ENCODE measurements at places on chromosomes 2 and 18.

GRCh38 chr18:74479486-74480148, 16.5 kb upstream of the CNDP2 start:
- DNase-seq, result no peak

GRCh38 chr2:10770956-10771750, 41.4 kb downstream of the PDIA6 start:
- DNase-seq, result no peak

DNA sequence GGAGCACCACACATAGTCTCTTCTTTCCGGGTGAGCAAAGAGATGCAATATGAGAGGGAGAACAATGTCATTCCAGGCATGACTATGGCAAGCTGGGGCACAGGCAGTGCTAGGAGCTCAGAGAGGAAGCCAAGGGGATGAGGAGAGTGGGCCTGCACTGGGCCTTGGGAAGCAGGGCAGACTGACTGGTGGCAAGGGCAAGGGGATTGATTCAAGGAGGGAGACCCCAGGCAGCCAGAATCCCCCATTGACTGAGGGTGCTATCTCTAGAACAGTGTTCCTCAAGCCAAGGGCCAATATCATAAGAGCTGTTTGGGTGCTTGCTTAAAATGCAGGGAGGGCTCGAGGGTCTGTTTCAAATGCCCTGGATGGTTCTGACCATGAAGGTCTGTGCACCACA, 36.1 kb downstream of the MARCO start:
- DNase-seq, result no peak

DNA sequence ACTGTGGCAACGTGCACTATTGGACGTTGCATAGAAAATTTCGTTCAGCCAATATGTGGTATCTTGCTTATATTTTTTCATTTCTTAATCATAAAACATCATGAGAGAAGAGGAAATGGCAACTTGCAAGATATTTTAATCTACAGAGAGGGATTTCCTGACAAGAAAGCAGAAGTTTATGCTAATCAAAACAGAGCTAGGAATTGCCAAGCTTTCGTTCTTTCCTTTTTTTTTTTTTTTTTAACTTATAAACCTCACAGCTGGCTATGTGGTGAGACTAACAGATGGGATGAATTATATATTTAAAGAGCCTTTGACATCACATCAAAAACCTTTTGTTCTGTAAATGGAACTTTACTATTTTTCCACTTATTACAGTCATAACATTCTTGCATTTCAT, 1136.9 kb upstream of the TMEFF2 start:
- DNase-seq, result peak; percentile 17

DNA sequence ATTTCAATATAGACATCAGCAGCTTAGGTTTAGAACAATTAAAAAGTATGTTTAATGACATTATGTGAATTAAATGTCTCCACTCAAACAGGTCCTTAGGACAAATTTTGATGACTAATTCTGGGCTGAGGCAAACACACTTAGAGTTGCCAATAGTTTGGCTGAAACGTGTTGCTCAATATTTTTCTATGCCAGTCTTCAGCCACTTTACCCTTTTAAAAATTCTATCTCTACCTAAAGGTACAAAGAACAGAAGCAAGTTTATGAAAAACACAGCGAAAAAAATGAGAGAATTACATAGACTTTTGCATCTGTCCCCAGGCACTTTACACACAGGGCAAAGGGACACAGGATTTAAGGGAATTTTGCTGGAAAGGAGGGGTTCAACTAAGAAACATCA, 4.5 kb downstream of the IDH1 start:
- no peak for DNase-seq

DNA sequence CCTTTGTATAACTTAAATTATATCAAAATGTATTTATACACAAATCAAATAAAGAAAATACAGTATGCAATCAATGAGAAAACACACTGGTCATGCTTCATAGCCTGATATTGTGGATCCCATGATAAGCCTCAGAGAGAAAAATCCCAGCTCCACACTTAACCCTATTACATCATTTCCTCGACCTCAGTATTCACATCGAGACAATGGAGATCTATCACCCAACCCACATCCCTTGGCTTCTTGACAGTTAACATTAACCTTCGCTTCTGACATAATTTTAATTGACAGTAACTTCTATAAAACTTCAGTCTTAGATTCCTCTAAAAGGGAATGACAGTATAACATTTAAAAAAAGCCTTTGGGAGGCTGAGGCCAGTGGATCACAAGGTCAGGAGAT, 11.6 kb downstream of the TMX3 start:
- no peak for DNase-seq

DNA sequence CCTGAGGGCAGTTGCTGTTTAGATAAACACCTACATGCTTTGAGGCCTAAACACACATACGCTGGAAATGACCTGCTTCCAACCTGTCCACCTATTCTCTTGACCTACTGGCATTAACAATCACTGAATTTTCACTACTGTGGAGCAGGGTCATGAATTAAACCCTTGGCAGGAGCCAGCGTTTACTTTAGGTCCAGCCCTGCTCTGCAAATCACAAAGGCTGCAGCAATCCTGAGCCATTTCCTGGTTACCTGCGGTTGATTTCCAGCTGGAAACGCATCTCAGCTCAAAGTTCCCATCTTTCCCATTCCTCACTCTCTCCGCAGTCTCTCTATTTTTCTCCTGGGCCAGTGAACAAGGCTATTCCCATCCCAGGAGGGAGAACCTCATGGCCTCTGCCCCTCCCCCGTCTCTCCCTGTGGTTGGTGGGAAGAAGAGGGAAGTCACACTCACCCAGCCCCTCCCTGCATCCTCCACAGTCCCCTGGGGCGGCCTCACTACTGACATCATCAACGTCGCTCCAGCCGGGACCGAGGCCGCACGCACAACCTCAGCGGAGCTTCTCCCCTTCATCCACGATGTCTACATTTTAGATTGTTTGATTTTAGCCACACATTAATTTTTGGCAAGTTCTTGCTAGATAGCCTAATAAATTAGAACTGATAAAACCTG, 84.5 kb upstream of the SNTG2 start:
- DNase-seq, result no peak

GRCh38 chr2:202944408-202944807, 32.3 kb downstream of the CARF start:
- no peak for DNase-seq

GRCh38 chr2:171810422-171811244, 83.4 kb downstream of the SLC25A12 start:
- peak; percentile 28 for DNase-seq

- peak; percentile 8 for DNase-seq
These were observed 222.4 kb downstream of the WDR7 start for GRCh38 chr18:56873441-56874140.

DNA sequence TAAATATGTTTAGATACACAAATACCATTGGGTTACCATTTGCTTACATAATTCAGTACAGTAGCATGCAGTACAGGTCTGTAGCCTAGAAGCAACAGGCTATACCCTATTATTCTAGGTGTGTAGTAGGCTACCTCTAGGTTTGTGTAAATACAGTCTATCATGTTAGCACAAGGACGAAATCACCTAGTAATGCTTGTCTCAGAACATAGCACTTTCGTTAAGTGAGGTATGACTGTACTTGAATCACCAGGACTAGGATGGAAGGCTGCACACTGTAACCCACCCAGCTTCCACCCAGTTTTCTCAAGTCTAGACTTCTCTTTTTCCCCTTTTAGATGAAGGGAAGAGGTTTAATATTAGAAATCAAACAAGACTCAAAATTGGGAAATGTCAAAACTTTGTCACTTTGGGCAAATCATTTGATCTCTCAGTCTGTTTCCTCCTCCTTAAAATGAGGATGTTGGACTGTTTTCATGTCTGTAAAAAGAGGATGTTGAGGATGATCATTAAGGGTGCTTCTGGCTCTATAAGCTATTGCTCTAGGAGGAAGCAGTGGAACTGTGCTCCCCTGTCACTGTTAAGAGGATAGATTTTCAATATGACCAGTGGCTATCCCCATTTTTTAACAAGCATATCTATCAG, 3.7 kb upstream of the SOCS6 start:
- no peak for DNase-seq

DNA sequence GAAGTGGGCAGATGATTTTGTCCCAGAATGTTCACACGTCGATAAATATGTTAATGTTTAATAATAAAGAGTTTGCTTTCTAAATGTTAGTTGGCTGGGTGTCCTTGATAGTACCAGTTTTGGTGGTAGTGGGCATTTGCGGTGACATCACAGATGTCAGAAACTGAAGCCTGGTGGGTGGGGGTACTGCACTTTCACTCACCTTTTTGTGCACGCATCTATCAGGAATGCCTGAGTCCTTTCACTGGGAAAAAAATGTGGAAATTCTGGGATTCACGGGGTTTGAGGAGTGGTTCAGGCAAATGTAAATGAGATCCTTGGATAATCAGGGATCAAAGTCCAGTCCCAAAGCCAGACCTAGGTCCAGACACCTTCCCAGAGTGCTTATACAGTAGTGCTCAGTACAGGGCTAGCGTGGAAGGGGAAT, 3.2 kb downstream of the EPAS1 start:
- DNase-seq, result no peak

DNA sequence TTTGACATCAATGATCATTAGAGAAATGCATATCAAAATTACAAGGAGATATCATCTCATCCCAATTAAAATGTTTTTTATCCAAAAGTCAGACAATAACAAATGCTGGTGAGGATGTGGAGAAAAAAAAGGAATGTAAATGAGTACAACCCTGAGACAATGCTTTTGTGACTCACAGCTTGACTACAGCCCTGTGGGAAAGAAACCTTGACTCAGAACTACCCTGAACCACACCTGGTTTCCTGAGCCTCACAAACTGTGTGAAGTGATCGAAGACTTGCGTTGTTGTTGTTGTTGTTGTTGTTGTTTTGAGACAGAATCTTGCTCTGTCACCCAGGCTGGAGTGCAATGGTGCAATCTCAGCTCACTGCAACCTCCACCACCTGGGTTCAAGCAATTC, 266.6 kb upstream of the MYT1L start:
- DNase-seq, result no peak

- no peak for DNase-seq
These were observed 135.8 kb downstream of the CABLES1 start for GRCh38 chr18:23270986-23271680.

DNA sequence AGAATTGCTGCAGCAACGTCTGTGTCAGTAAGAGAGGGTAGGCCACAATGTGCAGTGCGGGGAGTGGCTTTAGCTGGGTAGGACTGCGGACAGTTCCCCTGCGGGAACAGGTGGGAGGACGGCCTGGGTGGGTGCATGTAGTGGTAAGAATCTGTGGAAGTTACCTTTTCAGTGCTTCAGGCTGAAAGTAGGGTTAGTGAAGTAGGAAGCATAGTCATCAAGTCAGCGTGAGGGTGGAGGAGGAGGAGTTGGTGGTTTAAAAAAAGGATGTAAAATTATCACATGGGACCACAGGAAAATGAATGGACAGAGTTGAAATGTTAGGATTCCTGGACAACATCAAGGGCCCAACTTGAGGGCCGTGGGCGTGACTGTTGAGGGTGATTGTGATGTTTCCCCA, 13.2 kb downstream of the CEP192 start:
- DNase-seq, result no peak

GRCh38 chr18:63147973-63148372, 171.6 kb downstream of the BCL2 start:
- DNase-seq, result no peak

DNA sequence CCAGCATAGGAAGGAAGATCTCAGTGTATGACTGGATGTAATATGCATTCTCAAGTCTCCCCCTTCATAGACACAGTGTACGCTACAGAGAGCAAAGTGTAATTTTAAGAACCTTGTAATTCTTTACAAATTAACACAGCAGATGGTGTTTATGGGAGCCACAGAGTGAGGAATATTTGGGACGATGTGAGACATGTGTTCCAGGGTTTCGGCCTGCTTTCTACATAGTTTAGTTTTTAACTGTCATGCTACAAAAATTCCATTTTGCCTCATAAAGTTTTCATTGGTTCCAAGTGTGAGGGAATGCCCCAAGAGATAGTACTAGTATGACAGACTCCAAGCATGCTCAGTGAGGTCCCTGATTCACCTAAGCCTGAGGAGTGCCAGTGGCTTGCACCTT, 76.2 kb upstream of the LRRTM1 start:
- DNase-seq, result no peak

- no peak for DNase-seq
These were observed 263.8 kb upstream of the CDH19 start for GRCh38 chr18:66867653-66868052.

GRCh38 chr18:40606996-40607395, 1348.0 kb upstream of the PIK3C3 start:
- DNase-seq, result no peak

GRCh38 chr2:6971502-6971901, 54.3 kb downstream of the RNF144A start:
- DNase-seq, result no peak

GRCh38 chr2:149860276-149860921, 272.8 kb upstream of the MMADHC start:
- DNase-seq, result peak; percentile 70
